Activated CD8-positive, alpha-beta memory T cell treated with anti-CD3 and anti-CD28 coated beads for 48 hours (primary cell): ENCODE measurements at places on chromosomes 12 and 14.

GRCh38 chr14:82029038-82029437, 495.4 kb upstream of the SEL1L start:
- no peak for DNase-seq

- DNase-seq, result no peak
These were observed 301.1 kb upstream of the OR4E1 start for GRCh38 chr14:21974741-21975140.

DNA sequence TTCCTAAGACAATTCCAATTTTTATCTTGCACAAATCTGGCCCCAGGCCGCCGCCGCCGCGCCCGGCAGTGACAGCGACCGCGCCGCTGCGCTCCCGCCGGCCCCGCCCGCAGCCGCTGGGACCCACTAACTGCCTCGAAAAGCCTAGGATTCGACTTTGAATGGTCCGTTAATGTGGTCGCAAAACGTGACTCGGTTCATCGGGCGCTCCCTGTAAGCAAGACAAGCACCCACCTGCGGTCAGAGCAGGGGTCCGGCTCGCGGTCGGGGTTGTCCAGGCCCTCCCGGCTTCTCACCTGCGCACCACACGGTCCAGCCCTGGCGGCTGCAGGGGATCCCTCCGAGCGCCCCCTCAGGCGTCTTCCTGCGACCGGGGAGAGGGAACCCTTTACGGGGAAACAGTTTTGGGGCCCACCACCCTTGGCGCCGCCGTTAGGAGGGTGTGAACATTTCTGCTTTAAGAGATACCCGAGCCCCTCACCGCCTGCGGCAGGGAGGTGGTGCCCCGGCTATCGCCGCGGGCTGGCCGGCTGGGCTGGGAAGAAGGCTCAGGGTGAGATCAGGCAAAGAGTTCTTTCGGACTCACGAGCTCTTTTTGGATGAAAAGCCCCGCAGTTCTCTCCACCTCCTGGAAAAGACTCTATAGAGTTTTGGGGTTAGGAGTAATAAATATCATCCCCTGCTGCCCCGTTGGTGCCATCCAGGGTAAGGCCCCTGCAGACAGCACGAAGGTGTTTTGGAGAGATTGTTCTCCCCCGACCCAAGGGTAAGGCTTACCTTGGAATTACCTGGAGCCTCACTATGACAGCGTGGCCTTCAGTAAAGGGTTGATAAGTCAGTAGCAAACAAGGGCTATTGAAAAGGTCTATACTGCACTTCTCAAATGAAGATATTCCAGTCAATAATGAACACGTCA, 13.6 kb upstream of the FOXJ2 start:
- no peak for DNase-seq

GRCh38 chr12:94195483-94195882, 47.1 kb downstream of the PLXNC1 start:
- DNase-seq, result no peak

DNA sequence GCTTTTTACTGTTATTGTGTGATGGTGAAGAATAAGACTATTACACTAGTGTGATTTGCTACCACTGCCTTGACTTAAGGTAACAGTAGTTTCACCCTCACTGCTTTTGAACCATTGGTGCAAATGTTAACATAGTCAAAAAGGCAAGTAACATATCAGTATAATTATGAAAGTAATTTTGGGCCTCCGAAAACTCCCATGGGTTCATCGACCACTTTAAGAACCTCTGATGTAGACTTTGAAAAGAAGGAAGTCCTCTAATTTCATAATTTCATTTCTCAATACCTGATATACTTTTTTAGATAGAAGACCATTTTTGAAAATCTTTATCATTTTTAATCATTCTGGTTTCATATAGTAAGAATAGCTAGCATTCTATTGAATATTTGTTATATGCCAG, 57.7 kb downstream of the ETNK1 start:
- DNase-seq, result no peak

- DNase-seq, result no peak
These were observed 106.9 kb upstream of the CPM start for GRCh38 chr12:69039911-69040310.

- no peak for DNase-seq
These were observed 6.2 kb downstream of the TTLL5 start for GRCh38 chr14:75667099-75667765.

DNA sequence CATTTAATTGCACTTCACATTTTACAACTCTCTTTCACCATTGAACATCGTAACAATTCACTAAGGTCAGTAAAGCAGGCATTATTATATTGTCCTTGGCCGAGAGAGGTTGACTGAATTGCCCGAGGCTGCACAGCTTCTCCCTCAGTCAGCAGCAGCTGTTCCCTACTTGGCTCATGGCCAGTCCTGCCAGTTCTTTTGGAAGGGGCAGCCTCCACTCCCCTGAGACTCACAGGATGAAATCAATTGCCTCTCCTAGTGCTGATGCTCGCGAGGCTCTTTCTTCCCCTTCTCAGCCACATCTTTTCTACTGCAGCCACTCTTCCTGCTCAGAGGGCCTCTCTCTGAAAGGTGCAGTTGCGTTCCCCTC, 79.9 kb upstream of the KCNA1 start:
- no peak for DNase-seq

DNA sequence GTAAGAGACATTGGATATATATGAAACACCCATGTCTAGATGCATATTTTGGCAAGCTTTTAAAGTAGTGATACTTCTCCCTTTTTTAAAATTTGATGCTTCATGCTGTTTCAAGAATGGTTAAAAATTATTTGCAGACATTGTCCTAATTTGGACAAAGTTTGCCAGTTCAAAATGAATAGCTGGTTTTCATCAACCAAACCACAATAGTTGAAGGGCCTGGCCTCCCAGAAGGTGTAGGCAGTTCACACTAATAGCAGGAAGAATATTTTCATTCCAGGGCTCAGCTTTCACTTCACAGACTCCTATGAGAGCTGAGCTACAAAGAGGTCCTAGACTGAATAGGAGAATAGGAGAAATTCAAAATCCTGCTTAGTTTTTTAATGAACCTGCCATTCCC, 78.7 kb downstream of the STXBP6 start:
- no peak for DNase-seq
